Stimulated activated CD4-positive, alpha-beta T cell treated with anti-CD3 and anti-CD28 coated beads, Interleukin-12 subunit alpha, Interleukin-12 subunit beta, amount 100 ng/mL, for 48 hours (primary cell): ENCODE measurements at places on chromosomes 3 and 15.

- DNase-seq = no peak
These were observed 474.8 kb downstream of the CNTN3 start for GRCh38 chr3:74139648-74140047.

GRCh38 chr3:127751163-127751621 lies 71.1 kb downstream of the MGLL start:
- no peak for DNase-seq

DNA sequence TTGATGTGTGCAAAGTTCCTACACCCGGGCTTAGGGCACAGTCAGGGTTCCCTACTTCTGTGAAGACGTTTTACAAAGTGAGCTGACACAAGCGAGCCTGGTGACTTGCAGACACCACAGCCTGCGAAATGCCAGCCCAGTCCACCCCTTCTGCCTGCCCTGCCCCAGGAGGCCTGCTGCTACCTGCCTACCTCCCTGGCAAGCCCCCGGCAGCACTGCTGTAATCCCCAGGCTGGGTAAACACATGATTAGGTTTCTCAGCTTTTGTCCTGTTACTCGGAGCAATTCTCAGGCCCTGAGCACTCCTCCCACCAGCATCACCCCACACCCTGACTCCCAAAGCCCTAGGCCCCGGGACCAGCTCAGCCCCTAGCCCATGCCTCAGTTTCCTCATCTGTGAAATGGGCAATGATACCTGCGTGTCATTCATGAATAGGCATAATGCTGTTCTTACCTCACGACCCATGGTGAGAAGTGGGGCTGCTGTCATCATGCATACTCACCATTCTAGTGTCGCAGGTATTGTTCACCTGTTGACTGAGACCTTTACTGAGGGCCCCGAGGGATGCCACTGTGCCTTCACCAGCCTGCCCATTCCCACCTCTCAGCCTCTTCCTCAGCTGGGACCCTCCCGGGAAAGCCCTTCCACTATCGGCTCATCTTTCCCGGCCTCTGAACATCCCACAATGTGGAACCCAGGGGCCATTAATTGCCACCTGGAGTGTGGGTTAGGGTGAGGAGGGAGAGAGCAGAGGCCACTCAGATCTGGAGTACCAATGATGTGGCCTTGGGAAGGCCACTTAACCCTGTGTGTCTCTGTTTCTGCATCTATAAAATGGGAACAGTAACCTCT lies 31.5 kb upstream of the SLC6A6 start:
- no peak for DNase-seq

DNA sequence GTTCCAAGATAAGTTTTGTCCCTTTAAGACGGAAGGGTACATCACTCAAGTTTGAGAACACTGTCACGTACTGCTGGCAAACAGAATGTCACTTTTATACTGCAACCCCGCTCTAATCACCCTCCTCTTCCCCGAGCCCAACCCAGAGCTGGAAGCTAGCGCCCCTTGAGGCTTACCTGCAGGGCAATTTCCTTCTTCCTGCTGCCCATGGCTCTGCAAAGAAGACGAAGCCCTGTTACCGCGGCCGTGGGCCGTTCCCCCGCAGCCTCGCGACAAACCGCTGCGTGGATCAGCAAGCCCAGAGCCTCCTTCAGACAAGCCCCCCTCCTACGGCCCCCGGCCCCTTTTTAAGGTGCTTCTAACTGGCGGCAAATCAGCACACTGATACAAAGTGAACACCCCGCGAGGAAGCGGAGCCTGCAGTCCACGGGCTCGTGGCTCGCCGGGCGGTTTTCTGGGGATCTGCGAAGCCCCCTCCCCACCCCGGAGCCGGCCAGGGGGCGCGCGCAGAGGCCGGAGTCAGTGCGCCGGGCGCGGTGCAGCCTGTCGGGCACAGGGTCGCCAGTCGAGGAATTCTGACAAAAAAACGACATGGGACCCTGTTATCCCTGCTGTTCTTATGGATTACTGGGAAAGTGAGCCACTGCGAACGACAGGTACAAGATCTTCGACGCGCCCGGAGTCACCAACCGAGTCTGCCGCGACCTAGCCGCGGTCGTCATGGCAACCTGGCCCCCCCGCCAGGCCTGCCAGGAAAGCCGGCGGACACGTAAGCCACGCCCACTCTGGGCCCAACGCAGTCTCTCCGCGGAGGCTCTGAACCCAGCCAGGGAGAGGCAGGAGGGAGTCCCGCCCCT lies at the start of gene NME9:
Gene NME9 (minus strand): TSS at position 725 of the 857 bp plus-strand sequence. CDS start 516 bp downstream, at position 209.
- peak; percentile 78 for DNase-seq

- DNase-seq = no peak
These were observed 61.3 kb upstream of the SLC6A6 start for GRCh38 chr3:14340960-14341708.

- no peak for DNase-seq
These were observed 68.2 kb upstream of the SNRK start for GRCh38 chr3:43218156-43218555.

- DNase-seq = no peak
These were observed 78.6 kb downstream of the MLH1 start for GRCh38 chr3:37071921-37072320.

- DNase-seq = no peak
These were observed 114.9 kb downstream of the PDZRN3 start for GRCh38 chr3:73509816-73510215.

DNA sequence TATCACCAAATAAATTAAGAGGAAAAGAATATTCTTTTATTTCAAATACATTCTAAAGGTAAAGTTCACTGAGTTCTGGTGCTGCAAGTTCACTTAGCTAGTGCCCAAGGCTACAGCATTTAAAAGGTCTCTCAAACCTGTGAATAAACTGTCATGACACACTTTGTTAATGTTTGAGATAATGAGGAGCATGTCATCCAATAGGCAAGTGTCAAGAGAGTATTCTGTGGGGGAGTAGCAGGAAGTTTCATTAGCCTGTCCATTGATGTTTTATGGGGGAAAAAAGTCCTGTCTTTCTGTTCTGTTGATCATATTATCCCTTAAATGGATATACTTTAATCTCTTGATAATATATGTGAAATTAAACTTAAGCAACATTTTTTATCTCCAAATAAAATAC lies 4.0 kb downstream of the SPESP1 start:
- no peak for DNase-seq

DNA sequence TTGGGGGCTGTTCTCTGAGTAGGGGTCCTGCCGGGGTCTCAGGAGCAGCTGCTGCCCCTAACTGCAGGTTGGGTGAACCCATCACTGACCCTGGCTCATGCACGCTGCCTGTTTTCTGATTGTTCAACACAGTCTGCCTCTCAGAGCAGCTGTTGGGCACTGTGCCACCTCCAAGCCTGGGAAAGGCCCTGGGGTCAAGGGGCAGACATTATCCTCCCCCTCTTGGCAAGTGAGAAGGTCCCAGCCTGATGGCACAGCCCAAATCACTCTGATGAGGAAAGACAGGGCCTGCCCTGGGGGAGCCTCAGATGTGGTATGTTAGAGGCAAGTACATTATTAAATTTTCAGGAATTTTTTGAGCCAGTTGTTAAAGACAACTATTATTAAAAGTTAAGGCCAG lies 14.1 kb upstream of the GNAT1 start:
- no peak for DNase-seq

- no peak for DNase-seq
These were observed 6.1 kb upstream of the THSD4 start for GRCh38 chr15:71109130-71109529.

DNA sequence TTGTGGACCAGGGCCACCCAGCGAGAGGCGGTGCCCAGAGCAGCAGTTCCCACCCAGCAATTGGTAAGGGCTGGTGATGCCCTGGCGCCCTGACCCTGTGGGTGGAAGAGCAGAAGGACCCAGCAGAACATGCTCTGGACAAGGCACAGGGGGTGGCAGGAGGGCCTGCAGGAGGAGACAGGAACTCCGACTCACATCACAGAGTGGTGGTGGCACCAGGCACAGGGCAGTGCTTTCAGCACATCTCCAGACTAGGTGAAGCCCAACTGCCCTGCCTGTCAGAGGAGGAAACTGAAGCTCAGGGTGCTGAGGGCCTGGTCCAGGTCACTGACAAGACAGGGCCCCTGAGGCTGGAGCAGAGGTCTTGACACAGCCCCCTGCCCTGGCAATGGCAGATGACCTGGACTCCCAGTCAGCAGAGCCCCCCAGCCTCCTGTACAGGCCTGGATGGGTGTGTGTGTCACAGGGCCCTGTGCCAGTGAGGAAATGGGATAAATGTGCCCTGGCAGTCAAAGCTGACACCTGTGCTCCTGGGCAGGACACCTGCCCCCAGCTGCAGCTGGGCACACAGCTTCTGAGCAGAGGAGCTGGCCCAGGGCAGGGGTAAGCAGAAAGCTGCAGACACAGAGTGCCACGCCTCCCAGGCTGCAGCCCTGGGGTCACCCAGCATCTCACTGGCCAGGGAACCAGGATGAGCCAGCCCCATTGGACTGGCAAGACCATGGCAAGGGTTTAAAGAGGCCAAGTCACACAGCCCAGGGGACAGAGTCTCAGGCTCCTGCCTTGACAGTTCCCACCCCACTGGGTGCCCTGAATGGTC lies 11.4 kb downstream of the KLF15 start:
- no peak for DNase-seq

GRCh38 chr3:10780922-10781321 lies 35.1 kb upstream of the SLC6A11 start:
- no peak for DNase-seq

DNA sequence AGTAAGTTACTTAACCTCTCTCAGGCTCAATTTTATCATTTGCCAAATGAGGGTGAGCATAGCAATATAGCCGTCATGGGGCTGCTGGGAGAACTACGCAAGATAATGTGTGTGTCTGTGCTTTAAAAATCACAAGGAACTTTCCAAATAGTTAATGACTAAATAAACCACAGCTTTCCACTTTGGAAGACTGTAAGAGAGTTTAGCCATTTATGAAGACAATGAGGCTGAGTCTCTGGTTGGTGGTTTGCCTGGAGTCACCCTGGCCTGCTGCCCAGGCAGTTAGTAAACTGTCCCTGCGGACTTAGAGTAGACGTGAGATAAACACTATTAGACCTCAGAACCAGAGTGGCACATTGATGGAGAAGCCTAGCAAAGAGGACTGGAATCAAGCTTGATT lies 357.7 kb downstream of the CLSTN2 start:
- no peak for DNase-seq

DNA sequence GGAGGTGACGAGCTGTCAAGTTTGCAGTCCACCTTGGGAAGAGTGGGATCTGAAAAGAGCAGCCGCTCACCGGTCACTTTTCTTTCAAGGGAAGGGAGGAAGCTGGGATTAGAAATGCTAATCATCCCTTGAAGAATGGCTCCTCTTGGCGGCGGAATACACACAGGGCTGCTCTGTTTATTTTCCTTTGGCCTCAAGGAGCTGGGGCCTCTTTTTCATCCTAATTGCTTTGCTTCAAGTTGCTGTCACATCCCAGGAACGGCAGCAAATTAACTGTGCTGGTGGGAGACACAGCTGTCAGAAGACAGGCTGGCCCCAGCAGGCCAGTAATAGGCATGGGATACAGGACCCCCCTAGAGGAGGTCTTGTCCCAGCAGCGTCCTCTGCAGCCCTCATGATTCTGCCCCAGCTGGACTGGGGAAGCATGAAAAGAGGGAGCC lies 6.7 kb downstream of the KBTBD13 start:
- DNase-seq = no peak

GRCh38 chr15:38130740-38131498 lies 121.7 kb upstream of the SPRED1 start:
- no peak for DNase-seq

- no peak for DNase-seq
These were observed 84.1 kb downstream of the SNRK start for GRCh38 chr3:43370293-43370980.

GRCh38 chr3:120048355-120049041 lies 45.7 kb downstream of the GSK3B start:
- DNase-seq = no peak

DNA sequence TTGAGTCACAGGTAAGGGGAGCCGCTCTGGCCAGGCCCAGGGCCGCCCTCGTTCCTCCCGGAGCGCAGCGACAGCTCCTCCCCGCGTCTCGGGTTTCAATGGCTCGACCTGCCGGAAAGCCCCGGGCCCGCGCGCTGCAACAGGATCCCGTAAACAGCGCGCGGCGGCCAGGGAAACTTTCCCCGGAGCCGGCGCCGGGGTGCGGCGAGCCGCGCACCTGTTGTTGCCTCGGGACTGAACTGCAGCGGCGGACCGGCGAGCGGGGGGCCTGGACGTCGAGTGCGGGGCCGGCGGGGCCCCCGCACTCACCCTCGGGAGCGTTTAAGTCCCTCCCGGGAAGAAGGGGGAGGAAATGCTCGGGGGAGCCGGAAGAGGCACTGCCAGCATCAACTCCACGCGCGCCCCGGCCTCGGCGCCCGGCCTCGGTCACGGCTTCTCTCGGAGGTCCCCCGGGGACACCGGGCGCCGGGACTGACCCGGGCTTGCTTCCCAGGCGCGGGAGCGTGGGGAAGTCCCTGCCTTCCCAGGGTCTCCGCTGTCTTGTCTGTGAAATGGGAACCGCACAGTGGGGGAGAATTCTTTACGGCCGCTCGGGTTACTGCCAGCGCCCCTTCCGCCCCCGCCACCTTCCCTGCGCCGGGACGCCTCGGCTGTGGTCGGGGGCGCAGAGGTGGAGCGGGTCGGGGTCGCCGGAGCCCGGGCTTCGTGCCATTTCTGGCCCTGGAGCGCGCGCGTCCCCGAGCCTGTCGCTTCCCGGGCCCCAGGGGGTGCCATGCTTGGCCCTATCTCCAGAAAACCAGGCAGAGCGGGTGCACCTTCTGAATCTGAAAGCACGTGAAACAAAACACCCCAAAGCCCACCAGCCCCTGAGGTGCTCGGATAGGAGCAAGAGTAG lies 7.5 kb upstream of the PGPEP1L start:
- DNase-seq = peak; percentile 28

- DNase-seq = no peak
These were observed 167.6 kb downstream of the TLE3 start for GRCh38 chr15:69929905-69930630.

GRCh38 chr15:92583096-92584034 lies 72.2 kb downstream of the FAM174B start:
- no peak for DNase-seq

DNA sequence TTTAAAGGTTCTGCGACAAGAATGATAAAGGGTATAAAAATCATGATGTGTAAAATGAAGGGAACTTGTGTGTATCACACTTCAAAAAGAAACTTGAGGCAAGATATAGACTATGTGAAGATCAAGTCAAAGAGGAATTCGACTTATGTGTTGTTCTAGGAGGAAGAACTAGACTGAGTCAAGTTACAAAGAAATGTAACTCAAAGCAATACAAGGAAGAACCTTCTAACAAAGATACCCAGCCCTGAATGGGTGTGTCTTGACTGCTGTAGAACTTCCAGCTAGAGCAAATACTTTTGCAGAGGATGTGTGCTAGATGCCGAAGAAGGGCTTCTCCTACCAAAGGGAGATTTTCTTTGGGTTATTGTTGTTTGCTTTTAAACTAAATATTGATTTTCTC lies 2.4 kb downstream of the SLC49A4 start:
- no peak for DNase-seq

DNA sequence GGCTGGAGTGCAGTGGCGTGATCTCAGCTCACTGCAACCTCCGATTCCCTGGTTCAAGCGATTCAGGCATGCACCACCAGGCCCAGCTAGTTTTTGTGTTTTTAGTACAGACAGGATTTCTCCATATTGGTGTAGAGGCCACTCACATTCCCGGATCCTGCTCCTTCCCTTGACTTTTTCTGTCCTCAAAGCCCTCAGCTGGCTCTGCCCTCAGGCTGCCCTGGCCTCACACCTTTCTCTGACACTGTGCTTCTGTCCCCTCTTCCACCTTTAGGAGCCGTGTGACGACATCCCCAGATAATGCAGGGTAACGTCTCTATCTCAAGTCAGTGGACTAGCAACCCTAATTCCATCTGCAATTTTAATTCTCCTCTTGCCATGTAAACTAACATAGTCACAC lies 8.6 kb upstream of the CYFIP1 start:
- DNase-seq = no peak
